Esophagus squamous epithelium (tissue), 5 donors: ENCODE measurements at places on chromosomes 1 and 21. TPM values are rescaled to one million over a fixed set of nuclear protein-coding genes. Genes with fewer than 3 reads are reported as not detected.

The MAP3K21 gene
- 8.4 TPM for total RNA-seq

The RAB25 gene
- 482 TPM for total RNA-seq

The NKAIN1 gene
- total RNA-seq, result 0.09 TPM

The HES2 gene
- total RNA-seq, result 51.9 TPM

The CBR3 gene
- total RNA-seq, result 67.3 TPM

The USH2A gene
- not detected for total RNA-seq

The DMRTA2 gene
- total RNA-seq, result 5.3 TPM

The CNKSR1 gene
- 20.8 TPM for total RNA-seq

The PERM1 gene
- not detected for total RNA-seq

The ENO1 gene
- 1,218 TPM for total RNA-seq

The DNM3 gene
- 2.4 TPM for total RNA-seq

DNA sequence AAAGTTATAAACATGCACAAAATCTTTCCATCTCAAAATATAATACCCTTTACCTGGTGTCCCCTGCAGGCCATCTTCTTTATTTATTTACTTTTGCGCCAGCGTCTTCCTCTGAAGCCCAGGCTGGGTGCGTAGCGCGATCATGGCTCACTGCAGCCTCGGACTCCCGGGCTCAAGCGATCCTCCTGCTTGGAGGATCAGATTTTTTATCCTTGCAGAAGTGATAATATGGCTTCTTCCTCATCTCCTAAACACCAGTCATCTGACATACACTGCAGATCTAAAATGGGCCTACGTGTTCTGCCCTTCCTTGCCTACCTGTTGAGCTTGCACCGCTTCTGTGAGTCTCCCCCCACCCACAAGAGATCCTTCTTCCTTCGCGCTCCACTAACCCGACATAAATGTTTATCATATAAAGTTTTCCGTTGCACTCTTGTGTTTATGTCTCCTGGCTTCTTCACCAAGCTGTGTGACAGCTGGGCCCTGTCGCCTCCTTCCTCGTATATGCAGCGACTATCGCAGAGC lies 506 bp upstream of the SRP9 start:
- no peak for DNase-seq

GRCh38 chr1:162230096-162230495 lies 146.6 kb downstream of the SPATA46 start:
- DNase-seq, result no peak

DNA sequence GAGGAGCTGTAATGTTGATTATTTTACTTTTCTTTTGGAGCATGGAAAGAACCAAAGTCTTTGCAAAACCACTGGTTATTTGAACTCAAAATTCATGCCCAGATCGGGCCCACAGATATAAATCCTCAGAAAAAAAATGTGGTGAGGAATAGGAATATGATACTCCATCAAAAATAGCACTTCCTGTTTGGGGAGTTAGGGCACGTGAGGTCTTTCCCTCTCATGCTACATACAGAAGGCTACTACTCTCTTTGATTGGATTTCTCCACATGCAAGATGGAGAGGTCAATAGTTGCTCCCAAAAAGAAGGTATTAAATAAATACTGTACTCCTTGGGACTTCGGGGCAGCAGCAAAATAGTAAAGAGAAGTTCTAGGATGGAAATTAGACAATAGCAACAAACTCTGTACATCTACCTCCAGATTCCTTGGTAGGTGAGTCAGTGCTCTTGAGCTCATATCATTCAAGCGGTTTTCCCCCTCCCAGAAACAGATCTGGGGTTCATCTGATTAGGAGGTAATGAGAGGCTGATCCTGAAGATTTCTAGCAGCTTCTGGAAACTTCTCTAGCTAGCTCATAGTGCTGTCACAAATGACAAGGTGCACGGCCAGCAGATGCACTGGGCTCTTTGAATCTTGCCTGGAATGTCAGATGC lies 47.1 kb downstream of the SLC9C2 start:
- DNase-seq, result no peak

- no peak for DNase-seq
Observed at GRCh38 chr21:41817877-41818855, 51.3 kb upstream of the RIPK4 start.

GRCh38 chr1:119712342-119713038 lies 756 bp downstream of the PHGDH start:
- DNase-seq, result no peak

DNA sequence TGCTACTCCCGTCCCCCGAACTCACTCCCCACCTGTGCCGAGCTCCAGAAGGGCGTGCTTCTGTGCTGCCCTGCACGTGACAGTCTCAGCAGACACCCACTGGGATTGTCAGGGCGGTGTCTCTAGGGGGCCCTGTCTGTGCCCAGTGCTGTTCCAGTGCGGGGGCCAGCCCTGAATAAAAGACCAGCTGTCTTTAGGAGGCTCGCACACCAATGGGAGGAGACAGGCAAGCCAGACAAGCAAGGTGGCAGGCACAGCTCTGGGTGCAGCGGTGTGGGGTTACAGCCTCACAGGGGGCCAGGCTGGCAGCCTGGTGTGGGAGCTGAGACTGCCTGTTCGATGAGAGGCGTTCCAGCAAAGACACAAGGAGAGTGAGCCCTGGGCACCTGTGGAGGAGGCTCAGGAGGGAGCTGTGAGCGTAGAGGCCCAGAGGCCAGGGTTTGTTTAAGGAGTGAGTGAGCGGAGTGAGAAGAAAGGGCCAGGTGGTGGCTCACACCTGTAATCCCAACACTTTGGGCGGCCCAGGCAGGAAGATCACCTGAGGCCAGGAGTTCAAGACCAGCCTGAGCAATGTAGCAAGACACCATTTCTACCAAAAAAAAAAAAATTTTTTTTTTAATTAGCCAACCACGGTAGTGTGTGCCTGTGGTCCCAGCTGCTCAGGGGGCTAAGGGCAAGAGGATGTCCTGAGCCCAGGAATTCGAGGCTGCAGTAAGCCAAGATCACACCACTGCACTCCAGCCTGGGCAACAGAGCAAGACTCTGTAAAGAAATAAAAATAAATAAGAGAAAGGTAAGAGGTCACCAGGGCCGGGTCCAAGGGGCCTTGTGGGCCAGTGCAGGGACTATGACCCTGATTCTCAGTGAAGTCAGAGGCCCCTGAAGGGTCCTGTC lies 48.2 kb upstream of the ARHGEF16 start:
- DNase-seq, result no peak

DNA sequence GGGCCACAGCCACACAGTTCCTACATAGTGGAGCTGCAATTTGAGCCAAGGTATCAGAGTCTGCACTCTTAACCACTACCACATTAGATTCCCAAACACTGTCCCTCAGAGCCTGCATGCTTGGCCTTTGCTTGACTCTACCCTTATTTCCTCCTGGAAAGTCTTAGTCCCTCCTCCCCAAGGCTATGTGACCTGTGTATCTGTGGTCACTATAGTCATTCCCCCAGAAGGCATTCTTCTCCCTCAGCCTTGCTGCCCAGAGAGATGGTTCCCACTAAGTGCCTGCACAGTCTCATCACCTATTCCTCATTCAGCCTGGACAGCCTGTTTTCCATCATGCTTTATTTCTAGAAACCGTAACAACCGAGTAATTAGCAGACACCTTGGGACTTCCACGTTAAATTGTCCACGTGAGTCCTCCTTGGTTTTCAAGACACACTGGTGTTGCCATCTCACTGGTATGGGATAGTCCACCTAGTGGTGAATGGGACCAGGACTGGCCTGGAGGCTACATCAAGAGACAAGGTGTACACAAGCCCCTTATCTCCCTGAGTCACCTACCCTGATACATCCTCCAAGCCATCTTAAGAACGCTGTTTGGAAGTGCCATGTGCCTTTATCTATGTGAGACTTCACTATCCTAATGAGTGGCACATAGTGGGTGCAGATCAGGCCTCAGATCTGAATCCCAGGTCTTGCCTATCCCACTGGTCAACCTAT lies 3.8 kb upstream of the ZNF648 start:
- DNase-seq, result no peak

- no peak for DNase-seq
Observed at GRCh38 chr21:15617964-15618363, 111.8 kb upstream of the USP25 start.

DNA sequence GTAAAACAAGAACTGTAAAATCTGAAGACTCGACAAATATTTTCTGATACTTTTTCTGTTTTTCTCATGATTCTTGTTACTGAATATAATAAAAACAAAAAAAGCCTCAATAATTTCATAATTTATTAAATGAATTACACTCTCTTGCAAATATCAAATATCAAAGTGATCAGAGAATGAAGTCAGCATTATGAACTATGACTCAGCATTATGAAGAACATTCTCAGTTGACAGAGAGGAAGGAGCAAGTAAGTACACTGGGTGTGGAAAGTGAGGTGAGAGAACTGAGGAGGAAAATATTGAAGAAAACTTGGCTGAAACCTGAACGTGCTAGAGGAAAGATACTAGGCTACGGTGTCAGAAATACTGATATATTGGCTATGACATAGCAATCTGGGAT lies 529.5 kb downstream of the KCNT2 start:
- DNase-seq, result no peak
